LHCN-M2 (cell line): ENCODE measurements at places on chromosomes 1 and 21. TPM values are rescaled to one million over a fixed set of nuclear protein-coding genes. Genes with fewer than 3 reads are reported as not detected.

- DNase-seq: no peak
Measured at GRCh38 chr1:228152097-228152917, 2.6 kb downstream of the GJC2 start.

- peak; percentile 58 for DNase-seq
Measured at GRCh38 chr1:24191860-24192259, 4.8 kb upstream of the IFNLR1 start.

- DNase-seq: no peak
Measured at GRCh38 chr1:161054805-161055204, 9.0 kb upstream of the USF1 start.

DNA sequence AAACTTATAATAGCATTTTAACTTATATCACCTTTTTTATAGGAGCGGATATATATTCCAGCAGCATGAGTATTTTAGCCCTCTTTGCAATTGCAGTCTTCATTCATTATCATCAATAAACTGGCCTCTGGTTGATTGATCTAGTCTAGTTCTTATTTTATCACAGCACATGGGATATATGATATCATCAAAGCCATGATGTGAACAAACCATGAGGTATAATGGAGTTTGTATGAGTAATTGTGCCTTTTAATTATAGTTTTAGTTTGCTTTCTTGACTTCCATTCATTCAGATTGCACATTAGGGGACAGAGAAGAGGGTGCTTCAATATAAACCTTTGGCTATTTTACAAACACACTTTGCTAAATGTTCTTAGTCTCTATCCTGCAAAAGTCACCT lies 3.5 kb upstream of the UBR4 start:
- DNase-seq: no peak

LCK gene
- total RNA-seq: not detected in 2 replicates

GRCh38 chr1:113895961-113896360 lies 8.6 kb upstream of the BCL2L15 start:
- DNase-seq: no peak

DNA sequence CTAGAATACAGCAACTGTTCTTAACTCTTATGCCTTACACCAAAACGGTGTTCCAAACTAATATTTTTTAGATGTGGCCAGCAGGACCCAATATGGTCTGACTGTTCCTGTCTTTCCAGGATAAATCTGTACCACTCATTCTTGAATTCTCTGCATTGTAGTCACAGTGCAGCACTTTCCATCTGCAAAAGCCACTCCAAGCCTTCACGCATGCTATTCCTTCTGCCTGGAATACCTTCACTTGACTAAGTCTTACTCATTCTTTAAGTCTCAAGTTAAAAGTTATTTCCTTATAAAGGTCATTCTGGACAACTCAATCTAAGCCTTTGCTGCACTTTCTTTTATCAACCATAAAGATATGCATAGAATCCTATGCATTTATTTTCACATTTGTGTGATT lies 1194.5 kb downstream of the PLA2G4A start:
- no peak for DNase-seq

EPHB2 gene
- total RNA-seq: 2.6 and 3.5 TPM in 2 replicates

TTLL10 gene
- total RNA-seq: not detected in 2 replicates

- no peak for DNase-seq
Measured at GRCh38 chr1:37040261-37040660, 5.9 kb upstream of the GRIK3 start.

- DNase-seq: peak; percentile 29
Measured at GRCh38 chr1:17265162-17265561, 16.3 kb downstream of the PADI3 start.

C1orf115 gene
- under 0.01 and 0.11 TPM in 2 replicates for total RNA-seq

DNA sequence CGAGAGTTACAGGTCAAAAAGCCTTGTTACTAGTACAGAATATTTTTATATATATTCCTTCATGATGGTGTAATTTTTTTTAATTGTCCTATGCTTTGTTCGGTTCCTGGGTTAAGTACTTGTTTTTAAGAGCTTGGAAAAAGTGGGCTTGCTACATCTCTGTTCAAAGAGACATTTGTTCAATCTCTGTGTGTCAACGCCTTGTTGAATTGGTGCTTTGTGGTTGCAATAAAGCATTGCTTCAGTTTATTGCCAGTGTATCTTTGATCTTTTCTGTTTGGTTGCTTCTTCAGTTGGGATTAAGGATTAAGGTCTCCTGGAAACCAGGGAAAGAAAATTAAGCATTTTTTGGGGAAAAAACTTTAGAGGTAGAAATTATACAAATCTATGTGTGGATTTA lies 47.7 kb upstream of the DNASE2B start:
- no peak for DNase-seq

DNA sequence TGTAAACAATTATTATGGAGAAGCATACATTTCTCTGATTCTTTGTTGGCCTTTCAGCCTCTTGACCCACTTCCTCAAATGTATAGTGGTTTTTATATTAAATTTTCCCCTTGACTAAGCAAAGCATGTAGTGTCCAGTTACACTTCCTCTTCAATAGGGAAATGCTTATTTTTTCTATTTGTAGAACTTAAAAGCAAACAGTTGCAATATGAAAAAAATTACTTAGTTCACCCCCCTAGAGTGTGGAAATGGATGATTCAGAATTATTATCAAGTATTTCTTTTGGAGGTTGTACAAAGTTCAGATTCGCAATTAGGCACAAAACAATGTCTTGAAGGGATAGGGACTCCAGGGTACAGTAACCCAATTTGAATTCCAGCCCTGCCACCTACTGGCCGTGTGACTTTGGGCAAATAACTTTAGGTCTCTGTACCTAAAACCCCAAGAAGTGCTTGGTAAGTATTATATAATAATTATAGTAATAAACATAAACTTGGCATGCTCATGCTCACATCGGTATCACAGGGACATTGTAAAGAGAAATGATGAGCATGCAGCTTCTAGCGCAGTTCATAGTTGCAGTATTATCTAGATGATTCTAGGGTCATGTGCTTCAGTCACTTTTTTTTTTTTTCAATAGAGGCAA lies 28.6 kb upstream of the IFNGR2 start:
- DNase-seq: peak; percentile 60

DNA sequence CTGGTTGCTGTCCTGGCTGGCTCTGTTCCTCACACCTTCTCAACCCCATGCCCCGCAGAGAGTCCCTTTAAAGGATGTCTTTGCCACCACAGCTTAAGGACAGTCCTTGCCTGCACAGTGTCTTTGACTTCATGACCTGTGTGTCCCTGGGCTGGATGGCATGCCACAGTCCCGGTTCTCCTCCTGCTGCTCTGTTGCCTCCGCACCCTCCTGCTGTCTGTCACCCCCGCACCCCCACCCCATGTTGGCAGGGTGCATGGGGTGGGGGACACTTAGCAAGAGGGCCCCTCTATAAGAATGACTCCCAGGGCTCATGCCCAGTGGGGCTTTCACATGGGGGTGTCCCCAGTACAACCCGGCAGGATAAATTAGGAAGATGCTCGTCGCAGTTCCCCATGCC lies 41.6 kb upstream of the PADI1 start:
- no peak for DNase-seq

IFI44 gene
- total RNA-seq: 92.2 and 115 TPM in 2 replicates

HAX1 gene
- total RNA-seq: 111 and 116 TPM in 2 replicates

SNX7 gene
- 56.7 and 58.5 TPM in 2 replicates for total RNA-seq

- DNase-seq: no peak
Measured at GRCh38 chr1:41097105-41097504, 75.6 kb upstream of the SLFNL1 start.

DNA sequence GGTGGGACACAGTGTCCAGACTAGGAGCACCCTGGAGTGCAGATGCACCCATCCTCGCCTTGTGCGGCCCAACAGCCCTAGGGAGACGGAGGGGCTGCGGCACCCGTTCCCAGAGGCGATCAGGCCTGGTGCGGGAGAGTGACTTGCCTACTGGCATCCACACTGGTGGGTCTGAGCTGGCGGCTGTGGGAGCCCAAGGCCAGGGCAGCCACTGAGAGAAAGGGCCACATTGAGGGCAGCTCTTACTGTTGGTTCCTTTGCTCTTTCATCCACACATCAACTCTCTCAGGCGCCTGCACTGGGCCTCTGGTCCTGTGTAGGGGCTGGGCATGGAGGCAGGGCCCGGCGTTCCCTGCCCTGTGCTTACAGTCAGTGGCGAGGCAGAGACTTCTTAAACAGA lies 8.6 kb downstream of the PODN start:
- no peak for DNase-seq

RCSD1 gene
- total RNA-seq: 42.7 and 81.9 TPM in 2 replicates

DNA sequence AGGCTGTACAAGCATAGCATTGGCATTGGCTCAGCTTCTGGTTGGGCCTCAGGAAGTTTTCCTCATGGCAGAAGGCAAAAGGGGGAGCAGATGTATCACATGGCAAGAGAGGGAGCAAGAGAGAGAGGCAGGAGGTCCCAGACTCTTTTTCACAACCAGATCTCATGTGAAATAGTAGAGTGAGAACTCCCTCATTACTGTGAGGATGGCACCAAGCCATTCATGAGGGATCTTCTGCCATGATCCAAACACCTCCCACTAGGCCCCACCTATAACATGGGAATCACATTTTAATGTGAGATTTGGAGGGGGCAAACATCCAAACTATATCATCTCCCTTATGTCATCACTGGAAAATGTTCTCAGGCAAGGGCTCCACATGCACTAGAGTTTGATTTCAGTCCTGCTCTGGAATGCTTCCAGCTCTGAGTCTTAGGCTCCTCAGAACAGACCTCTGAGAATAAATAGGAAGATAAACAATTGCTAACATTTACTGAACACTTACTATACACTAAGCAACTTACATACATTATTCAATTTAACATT lies 39.4 kb upstream of the VTCN1 start:
- no peak for DNase-seq

CADM3 gene
- total RNA-seq: 0.86 and 1.0 TPM in 2 replicates

GRCh38 chr21:36260030-36260787 lies 59.8 kb upstream of the MORC3 start:
- peak; percentile 72 for DNase-seq

GRCh38 chr1:10128101-10128765 lies 82.1 kb upstream of the KIF1B start:
- DNase-seq: no peak

- DNase-seq: no peak
Measured at GRCh38 chr1:3386205-3387002, 68.1 kb upstream of the ARHGEF16 start.

- DNase-seq: no peak
Measured at GRCh38 chr1:225479996-225480720, 52.3 kb upstream of the LBR start.

- DNase-seq: no peak
Measured at GRCh38 chr1:70906800-70907199, 140.8 kb downstream of the PTGER3 start.

HCN3 gene
- total RNA-seq: 1.8 and 2.1 TPM in 2 replicates

GRCh38 chr1:183879966-183880365 lies 75.0 kb downstream of the RGL1 start:
- no peak for DNase-seq

LCA5L gene
- 0.58 and 0.98 TPM in 2 replicates for total RNA-seq

GRCh38 chr1:48540587-48540986 lies 68.6 kb upstream of the SPATA6 start:
- no peak for DNase-seq

ARHGEF16 gene
- total RNA-seq: not detected in 2 replicates

FMO3 gene
- total RNA-seq: not detected in 2 replicates

GRCh38 chr1:169346036-169346589 lies 21.5 kb downstream of the NME7 start:
- no peak for DNase-seq

DNA sequence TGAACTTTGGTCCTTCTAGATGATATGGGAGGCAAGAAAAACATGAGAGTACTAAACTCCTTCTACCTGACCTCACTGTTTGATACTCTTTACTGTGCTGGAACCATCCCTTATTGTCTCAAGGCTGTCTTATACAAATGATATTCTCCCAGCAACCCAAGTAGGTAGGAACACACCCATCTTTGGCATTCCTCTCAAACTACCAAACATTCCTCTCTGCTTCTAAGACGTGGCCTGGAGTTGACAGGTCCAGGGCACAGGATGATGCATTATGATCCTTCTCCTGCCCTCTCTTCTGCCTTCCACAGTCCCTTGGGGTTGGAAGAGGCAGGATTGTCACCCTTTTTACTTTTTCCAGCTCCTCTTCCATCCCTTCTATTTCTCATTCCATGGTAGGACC lies 90.5 kb downstream of the SPATA17 start:
- DNase-seq: no peak

DNA sequence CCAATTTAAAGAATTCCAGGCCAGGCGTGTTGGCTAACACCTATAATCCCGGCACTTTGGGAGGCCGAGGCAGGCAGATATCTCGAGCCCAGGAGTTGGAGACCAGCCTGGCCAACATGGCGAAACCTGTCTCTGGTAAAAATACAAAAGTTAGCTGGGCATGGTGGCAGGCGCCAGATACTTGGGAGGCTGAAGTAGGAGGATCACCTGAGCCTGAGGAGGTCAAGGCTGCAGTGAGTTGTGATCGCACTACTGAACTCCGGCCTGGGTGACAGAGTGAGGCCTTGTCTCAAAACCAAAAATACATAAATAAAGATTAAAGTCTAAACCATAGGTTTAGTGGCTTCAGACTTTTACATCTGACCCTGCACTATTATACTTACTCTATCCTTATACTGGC lies 32.4 kb downstream of the BTG3 start:
- no peak for DNase-seq

DNA sequence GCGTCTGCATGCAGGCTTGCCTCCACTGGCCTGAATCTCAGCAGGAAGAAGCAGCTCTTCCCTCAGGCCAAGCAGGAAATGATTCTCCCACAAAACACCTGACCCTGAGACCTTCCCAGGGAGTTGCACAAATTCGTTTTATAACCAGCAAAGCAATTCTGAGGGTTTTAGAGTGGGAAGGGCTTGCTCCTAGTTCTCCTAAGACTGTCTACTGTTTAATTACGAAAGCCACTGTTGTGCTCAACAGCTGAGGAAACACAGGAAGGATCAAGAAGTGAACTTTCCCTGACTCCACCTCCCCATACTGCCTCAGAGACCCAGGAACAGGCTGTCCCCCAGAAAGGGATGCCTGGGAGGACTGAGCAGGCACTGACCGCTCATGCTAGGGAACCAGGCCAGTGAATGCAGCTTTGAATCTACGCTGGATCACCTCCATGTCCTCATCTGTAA lies 37.0 kb upstream of the PUM1 start:
- peak; percentile 92 for DNase-seq

CCDC24 gene
- 5.1 and 5.2 TPM in 2 replicates for total RNA-seq

- DNase-seq: no peak
Measured at GRCh38 chr1:17397910-17398695, 26.1 kb downstream of the PADI6 start.

GPR25 gene
- total RNA-seq: not detected in 2 replicates

- DNase-seq: no peak
Measured at GRCh38 chr21:25334046-25334730, 273.1 kb downstream of the MRPL39 start.

DNA sequence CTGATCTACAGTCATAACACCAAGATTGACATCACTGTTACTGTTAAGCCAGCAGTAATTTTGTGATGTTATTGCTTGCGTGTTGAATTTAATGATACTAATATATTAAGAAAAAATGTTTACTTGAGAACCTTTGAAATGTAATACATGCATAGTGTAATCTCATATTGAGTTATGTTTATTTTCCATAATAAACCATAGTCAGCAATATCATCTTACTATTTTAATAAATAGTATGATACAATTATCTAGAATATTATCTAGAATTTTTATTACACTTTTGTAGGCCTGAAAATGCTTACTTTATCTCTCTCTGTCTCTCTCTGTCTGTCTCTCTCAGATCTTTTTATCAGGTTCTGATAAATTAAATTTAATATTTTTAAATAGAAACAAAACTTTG lies 843.1 kb downstream of the KCNT2 start:
- no peak for DNase-seq
